ENCODE measurements at places on chromosomes 1 and 21. TPM values are rescaled to one million over a fixed set of nuclear protein-coding genes. Genes with fewer than 3 reads are reported as not detected.

IRF6 gene
- 0.13 TPM for total RNA-seq

VANGL2 gene
- total RNA-seq = 17.7 TPM

KRTAP19-3 gene
- total RNA-seq = not detected

IFI16 gene
- 65.9 TPM for total RNA-seq

CCNL2 gene
- total RNA-seq = 262 TPM

G0S2 gene
- not detected for total RNA-seq

EPHX1 gene
- 32.3 TPM for total RNA-seq

TNNT2 gene
- total RNA-seq = 1.4 TPM

ZNHIT6 gene
- 20.0 TPM for total RNA-seq

HSD3B1 gene
- not detected for total RNA-seq

PRELP gene
- 0.94 TPM for total RNA-seq

DDI2 gene
- 20.0 TPM for total RNA-seq

SLC9C2 gene
- total RNA-seq = not detected

DNA sequence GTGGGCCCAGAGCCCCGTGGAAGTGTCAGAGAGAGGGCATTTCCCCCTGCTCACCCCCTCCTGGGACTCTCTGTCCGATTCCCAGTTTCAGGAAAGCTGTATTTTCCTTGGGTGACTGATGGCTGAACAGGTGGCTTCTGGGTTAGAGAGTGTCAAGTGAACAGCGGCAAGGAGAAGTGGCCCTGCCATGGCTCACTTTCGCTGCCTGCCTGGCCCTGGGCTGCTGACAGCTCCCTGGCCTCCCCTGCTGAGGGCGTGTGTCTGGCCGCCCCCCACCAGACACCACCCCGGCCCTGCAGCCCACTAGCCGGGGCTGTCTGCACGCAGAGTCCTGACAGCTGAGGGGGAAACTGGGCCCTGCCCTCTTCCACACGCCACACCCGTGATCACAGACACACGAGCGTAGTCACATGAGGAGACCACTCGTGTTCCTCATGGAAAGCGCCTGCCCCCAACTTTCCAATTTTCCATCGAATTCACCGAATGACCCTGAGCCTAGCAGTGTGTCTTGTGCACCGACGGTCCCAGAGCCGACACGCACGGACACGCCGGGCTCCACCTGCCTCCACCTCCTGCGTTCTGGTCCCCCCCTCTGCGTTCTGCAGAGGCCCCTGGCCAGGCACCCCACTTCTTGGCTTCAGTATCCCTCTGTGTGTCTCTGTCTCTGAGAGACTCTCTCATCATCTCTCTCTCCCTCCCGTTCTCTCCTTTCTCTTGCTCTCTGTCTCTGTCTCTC lies 60.6 kb upstream of the CASZ1 start:
- no peaks in the 10 kb centered on the region for H3K36me3 ChIP-seq
- no peak overlapping the region for H3K4me3 ChIP-seq
- no peak for DNase-seq
- no peaks in the 10 kb centered on the region for H3K4me1 ChIP-seq
- no peak overlapping the region for H3K27ac ChIP-seq
- peaks cover 18% of the 10 kb centered on the region for H3K27me3 ChIP-seq

DNA sequence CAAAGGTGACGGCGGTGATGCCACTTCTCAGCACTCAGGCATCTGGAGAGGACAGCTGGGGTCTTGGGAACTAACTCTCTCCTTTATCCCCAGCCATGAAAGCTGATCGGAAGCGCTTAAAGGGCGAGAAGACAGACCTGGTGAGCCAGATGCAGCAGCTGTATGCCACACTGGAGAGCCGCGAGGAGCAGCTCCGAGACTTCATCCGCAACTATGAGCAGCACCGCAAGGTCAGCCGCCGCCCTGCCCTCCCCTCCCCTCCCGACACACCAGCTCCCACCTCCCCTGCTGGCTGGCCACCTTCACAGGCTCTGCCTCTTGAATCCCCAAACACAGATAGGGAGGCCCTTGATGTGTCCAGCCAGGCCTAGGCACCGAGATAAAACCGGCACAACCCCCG lies 118.9 kb upstream of the TMEM51 start:
- H3K27me3 ChIP-seq = no peaks in the 10 kb centered on the region
- H3K4me1 ChIP-seq = peaks cover 27% of the 10 kb centered on the region
- no peak overlapping the region for H3K27ac ChIP-seq
- peaks cover 3% of the 10 kb centered on the region for H3K36me3 ChIP-seq
- H3K4me3 ChIP-seq = no peak overlapping the region
- DNase-seq = no peak

GRCh38 chr1:192826791-192827546 lies 18.1 kb downstream of the RGS2 start:
- H3K36me3 ChIP-seq = no peaks in the 10 kb centered on the region
- DNase-seq = no peak
- H3K27me3 ChIP-seq = no peaks in the 10 kb centered on the region
- H3K4me1 ChIP-seq = peaks cover 15% of the 10 kb centered on the region

DNA sequence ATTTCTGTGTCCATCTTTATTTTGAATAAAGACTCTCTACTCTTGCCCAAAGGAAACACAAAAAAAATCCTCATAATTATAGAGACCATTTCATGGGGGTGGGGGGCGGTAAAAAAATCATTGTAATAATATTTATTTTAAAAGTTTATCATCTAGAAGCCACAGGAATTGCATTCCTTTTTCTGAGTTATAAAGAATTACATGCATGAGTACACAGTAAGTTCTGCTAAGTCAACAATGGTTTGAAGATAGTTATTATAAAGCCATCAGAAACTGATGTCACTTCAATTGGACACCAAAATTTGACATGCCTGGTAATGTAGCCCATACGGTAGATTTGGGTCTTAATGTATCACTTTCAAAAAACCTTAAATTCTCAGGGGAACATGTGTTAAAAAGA lies 478.1 kb upstream of the NR5A2 start:
- no peak overlapping the region for H3K27ac ChIP-seq
- H3K4me1 ChIP-seq = peaks cover 8% of the 10 kb centered on the region
- no peaks in the 10 kb centered on the region for H3K36me3 ChIP-seq

DNA sequence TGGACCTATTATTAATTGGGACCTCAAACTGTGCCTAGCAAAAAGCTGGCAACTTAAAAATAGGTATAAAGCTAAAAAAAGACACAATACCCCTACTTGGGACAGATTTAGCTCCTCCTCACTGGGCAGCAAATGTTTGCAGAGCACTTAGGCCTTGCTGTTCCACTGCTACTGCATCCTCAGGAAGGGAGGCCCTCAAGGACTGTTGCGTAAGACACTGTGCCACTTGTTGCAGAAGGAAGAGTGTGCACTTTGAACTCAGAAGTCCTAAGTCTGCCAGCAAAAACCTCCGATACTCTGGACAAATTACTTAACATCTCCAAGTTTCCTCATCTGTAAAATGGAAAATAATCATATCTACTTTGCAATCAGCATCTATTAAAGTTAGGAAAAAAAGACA lies 322.9 kb downstream of the BARHL2 start:
- no peak for DNase-seq
- H3K36me3 ChIP-seq = no peaks in the 10 kb centered on the region
- no peak overlapping the region for H3K4me3 ChIP-seq
- no peaks in the 10 kb centered on the region for H3K4me1 ChIP-seq
- H3K27ac ChIP-seq = no peak overlapping the region
- peaks cover 3% of the 10 kb centered on the region for H3K27me3 ChIP-seq

DNA sequence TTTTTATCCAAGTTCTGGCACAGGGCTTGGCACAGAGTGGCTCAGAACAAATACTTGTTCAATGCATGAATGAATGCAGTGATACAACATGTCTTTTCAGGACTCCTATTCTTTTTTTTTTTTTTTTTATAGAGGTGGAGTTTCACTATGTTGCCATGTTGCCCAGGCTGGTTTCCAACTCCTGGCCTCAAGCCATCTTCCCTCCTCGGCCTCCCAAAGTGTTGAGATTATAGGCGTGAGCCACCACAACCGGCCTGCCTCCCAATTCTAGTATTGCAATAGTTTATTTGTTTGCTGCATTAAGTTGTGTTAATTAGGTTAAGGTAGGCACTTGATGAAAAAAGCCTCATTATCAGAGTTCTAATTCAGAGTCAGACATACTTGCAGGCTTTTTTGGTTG lies 17.9 kb downstream of the UBE4B start:
- peaks cover 26% of the 10 kb centered on the region for H3K4me1 ChIP-seq
- peaks cover 19% of the 10 kb centered on the region for H3K36me3 ChIP-seq
- no peak overlapping the region for H3K4me3 ChIP-seq

DNA sequence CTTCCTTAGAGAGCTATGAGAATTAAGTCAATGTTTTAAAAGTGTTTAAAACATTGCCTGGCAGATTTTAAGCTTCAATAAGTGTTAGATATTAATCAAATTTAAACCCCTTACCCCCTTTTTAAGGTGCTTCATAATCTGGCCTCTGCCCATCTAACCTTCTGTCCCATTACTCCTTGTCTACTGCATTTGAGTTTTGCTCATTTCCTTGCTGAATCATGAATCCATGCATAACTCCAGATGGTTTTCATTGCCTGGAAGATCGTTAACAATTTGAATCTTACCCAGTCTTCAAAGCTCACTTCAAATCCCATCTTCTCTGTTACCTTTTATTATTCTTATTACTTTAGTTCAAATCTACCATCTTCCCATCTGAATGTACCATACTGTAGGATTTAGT lies 4.6 kb downstream of the HJV start:
- DNase-seq = no peak
- no peak overlapping the region for H3K27ac ChIP-seq
- no peak overlapping the region for H3K4me3 ChIP-seq
- peaks cover 52% of the 10 kb centered on the region for H3K27me3 ChIP-seq
- peaks cover 13% of the 10 kb centered on the region for H3K4me1 ChIP-seq

DNA sequence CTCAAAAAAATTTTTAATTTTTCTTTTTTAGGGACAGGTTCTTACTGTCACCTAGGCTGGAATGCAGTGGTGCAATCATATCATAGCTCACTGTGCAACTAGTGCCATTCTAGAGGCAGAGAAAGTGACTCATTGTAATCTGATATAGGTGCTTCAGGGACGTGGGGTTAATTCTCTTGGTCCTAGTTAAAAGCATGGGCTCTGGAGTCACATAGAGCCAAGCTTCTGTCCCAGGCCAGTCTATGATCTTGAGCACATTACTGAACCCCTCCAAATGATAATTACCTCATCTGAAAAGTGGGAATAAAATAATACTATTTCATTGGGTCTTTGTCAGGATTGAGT lies 1.1 kb upstream of the ADIPOR1 start:
- H3K27ac ChIP-seq = no peak overlapping the region
- DNase-seq = no peak
- no peaks in the 10 kb centered on the region for H3K27me3 ChIP-seq
- H3K36me3 ChIP-seq = peaks cover 2% of the 10 kb centered on the region
- peaks cover 22% of the 10 kb centered on the region for H3K4me1 ChIP-seq

DNA sequence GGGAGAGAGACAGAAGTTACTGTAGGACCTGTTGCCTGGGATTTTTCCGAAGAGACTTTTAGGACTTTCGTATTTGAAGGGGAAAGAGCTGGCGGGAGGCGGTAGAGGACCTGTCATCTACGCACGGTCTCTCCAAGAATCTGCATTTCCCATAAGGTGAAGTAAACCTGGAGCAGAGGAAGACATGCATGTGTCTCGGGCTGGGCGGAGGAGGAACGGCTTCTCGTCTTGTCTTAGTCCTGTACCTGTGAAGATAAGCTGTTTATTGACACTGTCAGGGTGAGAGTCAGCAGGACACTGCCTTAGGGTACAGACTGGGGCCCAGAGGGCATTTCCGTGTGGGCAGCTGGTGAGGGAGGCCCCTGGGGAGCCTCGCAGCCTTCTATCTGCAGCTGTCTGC lies 123.4 kb upstream of the COL6A1 start:
- H3K27me3 ChIP-seq = no peaks in the 10 kb centered on the region
- DNase-seq = no peak
- peaks cover 15% of the 10 kb centered on the region for H3K4me1 ChIP-seq
- H3K36me3 ChIP-seq = no peaks in the 10 kb centered on the region

DNA sequence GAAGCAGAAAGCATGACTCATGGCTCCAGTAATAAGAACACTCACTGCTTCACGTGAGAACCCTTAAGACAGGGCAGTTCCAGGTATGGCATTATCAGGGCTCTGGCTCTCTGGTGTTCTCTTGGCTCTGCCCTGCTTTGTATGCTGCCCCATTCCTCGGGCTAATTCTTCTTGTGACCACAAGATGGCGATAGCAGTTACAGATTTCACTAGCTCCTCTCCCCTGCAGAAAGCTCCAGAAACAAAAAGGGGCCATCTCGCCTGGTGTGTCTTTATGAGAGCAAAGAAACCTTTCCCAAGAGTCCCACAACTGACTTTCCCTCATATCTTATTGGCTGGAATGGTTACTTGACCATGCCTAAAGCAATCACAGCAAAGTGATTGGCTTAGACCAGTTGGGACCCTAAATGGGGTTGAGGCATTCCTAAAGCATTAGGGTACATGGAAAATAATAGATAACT lies 60.1 kb downstream of the F3 start:
- DNase-seq = no peak
- no peak overlapping the region for H3K4me3 ChIP-seq
- H3K27me3 ChIP-seq = no peaks in the 10 kb centered on the region
- H3K4me1 ChIP-seq = no peaks in the 10 kb centered on the region
- H3K27ac ChIP-seq = no peak overlapping the region

GRCh38 chr1:213268221-213268620 lies 217.2 kb downstream of the RPS6KC1 start:
- no peak overlapping the region for H3K27ac ChIP-seq
- peaks cover 40% of the 10 kb centered on the region for H3K36me3 ChIP-seq
- no peak overlapping the region for H3K4me3 ChIP-seq

DNA sequence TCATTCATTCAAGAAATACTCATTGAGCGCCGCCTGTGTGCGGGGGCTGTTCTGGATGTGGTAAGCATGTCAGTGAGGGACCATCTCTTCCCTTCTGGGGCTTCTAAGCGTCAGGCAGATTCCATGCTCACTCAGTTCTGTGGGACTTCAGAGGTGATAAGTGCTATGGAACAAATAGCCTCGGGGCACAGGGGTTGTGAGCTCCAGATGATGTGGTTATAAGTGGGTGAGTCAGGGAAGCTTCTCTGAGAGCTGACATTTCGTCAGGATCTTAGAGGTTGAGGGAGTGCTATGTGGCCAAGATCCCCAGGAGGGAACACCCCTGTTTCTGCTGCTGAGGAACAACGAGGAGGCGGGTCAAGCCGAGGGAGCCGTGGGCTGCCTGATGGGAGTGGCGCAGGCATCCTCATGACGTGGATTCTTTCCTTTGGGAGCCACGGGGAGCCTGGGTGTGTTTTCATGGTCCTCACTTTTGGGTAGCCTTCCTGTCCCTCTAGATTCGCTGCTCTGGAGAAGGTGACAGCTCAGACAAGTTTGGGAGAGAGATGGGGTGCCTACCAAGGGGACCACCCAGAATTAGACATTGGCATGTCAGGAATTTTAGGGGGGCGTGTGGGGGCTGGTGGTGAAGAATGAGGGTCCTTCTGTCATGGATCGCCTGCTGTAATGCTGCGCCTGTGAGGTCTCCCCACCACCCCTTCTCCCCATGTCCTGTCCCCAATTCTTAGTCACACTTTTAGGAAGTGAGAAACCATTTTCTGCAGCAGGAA lies 38.5 kb downstream of the HUNK start:
- DNase-seq = no peak
- no peak overlapping the region for H3K4me3 ChIP-seq
- H3K36me3 ChIP-seq = no peaks in the 10 kb centered on the region

DNA sequence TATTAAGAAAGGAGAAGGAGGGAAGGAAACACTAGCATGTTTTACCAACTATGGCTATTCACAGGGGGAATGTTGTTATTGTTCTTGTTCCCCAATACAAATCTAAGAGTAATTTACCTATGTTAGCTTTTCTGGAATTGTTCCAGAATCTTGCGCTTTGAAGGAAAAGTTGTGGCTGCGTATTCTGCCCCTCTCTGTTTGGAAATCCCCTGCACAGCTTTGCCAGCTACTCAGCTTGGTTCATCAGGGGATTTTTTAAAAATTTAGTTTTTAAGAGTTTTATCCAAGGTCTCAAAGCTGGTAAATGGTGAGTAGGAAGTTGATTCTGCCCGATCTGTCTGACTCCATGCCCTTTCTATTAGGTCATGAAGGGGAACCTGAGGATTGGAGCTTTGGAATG lies 9.5 kb upstream of the IRF6 start:
- DNase-seq = no peak
- H3K36me3 ChIP-seq = no peaks in the 10 kb centered on the region
- H3K27me3 ChIP-seq = peaks cover 33% of the 10 kb centered on the region
- no peak overlapping the region for H3K27ac ChIP-seq
- no peaks in the 10 kb centered on the region for H3K4me1 ChIP-seq
- H3K4me3 ChIP-seq = no peak overlapping the region
